ENCODE measurements at places on chromosomes 13 and 19.

- DNase-seq: no peak
These were observed 13.7 kb downstream of the CHAMP1 start for GRCh38 chr13:114328034-114328433.

DNA sequence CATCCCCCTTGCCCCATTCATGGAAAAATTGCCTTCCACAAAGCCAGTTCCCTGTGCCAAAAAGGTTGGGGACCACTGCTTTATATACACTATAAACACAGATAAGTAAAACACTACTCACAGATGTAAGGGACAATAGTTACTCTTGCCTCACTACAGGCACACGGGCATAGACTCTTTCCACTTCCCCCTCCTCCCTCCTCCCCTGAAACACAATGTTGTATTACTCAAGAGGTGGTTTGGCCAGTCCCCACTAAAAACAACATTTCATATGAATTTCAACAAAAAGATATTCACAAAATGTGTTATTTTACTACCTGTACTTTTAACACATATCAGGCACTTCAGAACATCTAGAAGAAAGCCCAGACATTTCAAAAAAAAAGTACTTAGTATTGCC is 45.1 kb downstream of the EPSTI1 start:
- no peak for DNase-seq

DNA sequence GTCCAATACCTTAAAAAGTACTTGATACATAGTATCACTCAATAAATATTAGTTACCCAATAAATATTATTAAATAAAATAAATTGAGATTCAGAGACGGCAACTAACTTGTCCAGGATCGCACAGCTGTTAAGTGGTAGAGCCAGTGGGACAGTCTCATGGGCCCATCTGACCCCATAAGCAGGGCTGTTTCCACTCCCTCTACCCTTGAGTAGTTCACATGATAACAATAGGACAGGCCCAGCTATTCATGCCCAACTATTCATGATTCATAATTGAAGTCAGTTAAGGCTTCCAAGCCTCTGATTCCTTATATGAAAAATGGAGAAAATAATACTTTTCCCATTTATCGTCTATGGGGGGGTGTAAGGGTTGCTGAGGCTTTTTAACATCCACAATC is 78.2 kb downstream of the C13orf42 start:
- DNase-seq: no peak

- no peak for DNase-seq
These were observed 310.0 kb upstream of the TSHZ3 start for GRCh38 chr19:31658993-31659896.

DNA sequence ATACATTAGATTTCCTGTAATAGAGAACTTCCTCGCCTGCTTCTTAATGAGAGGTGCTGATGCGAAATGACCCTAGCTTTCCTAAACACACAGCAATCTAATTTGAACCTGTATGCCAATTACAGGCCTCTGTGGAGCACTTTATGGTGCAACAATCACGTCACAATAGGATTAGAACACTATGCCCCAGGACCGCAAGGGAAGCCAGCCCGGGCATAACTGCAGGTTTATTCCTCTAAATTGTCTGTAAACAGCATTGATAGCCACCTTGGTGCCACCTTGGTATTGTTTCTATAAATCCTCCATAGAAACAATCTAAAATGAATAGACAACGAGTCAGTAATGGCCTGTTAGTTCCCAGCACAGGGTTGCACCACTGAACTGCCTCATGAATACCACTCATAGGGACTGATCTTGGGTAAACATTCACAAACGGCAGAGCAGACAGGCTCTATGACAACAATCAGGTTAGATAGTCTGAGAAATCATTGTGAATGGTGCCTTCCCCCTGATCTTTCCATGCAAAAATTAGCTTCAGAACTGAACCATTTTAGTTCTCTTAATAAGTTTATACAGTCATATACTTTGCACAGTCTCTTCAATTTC is 182.5 kb upstream of the OBI1 start:
- DNase-seq: no peak

DNA sequence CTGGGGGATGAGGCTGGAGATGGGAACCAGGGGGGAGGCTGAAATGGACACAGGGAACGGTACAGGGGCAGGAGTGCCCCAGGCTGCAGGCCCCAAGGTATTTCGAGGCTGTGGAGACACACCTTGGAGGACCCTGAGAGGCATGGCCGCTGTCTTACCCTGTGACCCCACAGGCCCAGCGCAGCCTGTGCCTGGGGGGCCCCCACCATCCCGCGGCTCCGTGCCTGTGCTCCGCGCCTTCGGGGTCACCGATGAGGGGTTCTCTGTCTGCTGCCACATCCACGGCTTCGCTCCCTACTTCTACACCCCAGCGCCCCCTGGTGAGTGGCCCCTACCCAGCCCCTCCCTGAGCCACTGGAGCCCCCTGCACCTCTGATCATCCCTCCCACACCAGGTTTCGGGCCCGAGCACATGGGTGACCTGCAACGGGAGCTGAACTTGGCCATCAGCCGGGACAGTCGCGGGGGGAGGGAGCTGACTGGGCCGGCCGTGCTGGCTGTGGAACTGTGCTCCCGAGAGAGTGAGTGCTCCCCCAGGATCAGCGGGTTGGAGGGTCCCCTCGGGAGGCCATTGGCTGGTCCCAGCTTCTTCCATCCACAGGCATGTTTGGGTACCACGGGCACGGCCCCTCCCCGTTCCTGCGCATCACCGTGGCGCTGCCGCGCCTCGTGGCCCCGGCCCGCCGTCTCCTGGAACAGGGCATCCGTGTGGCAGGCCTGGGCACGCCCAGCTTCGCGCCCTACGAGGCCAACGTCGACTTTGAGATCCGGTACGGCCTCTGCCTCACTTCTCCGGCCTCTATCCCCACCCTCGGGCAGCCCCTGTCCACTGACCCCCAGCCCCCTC is 16.9 kb upstream of the SPIB start:
- no peak for DNase-seq

DNA sequence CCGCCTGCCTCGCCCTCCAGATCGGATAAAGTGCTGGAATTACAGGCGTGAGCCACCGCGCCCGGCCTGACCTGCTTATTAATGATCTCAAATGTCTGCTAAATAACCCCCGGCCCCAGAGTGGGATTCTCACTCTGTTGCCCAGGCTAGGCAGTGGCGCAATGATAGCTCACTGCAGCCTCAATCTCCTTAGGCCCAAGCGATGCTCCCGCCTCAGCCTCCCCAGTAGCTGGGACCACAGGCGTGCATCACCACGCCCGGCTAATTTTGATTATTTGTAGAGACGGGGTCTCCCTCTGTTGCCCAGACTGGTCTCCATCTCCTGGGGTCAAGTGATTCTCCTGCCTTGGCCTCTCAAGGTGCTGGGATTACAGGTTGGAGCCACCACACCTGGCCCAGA is 626 bp upstream of the ATP5F1D start:
- DNase-seq: no peak

DNA sequence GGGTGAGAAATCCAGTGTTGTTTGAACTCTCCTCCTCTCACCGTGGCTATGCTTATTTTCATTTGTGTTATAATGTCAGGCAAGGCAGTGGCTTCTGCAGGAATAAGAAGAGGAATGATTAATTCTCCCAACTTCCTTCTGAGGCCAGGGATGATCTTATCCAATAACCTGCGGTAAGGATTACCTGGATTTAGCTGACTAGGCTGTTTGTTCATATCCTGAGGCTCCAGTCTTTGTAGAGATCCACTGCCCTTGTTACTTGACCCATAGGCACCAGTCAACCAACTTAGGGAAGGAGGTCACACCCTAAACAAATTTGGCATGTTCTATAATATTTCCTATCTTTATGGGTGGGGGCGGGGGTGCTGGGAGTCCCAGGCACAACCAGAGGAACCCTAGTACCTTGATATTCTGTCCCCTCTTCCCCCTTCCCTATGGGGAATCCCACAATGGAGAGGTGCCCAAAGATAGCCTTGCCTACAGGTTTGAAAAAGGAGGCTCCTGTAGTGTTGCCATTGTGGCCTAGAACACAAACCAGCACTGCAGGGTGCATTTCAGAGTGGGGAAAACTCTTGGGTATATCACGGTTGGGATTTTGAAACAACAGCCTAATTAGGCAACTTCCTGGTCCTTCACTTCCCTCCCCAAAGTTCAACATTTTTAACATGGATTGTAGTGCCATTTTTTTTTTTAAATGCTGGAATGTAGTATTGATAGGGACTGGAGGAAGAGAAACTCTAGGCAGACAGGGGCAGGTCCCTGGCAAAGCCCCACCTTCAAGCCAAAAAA is 977.5 kb upstream of the SPRY2 start:
- no peak for DNase-seq

DNA sequence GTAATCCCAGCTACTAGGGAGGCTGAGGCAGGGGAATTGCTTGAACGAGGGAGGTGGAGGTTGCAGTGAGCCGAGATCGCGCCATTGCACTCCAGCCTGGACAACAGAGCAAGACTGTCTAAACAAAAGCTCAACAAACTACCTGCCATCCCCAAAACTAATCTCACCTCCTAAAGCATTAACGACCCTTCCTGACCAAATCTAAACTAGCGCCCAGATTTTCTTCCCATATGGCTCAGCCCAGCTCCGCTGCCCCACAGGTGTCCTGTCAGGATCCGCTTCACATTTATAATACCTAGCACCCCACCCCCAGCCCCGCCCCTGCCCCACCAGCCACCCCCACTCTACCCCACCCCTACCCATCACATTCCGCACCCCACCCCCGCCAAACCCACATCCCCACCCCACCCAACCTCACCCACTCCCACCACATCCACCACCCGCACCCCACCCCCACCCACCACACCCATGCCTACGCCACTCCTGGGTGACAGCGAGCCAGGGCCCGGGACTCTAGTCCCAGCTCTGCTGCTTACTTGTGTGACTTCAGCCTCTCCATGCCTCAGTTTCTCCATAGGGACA is 599 bp downstream of the C19orf12 start:
- no peak for DNase-seq

DNA sequence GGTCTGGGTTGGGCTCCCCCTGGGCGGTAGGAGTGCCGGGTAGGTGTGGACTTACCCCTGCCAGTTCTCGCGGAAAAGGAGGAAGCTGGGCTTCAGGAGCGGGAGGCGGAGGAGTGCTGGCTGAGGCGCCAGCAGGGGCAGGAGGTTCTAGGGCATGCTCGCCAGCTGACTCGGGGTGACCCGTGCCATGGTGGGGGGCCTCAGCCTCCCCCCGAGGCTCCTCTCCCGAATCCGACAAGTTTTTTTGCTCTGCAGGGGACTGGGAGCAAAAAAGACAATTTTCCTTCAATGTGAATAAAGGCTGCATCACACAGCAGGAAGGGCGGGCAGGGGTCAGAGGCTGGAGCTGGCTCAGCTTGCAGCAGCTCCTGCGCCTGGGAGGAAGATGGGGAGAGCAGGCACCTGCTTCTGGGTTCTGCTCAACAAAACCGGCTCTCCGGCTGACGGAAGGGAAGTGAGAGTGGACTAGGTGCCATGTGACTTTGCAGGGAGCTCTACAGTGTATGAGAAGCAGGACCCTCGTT is 26.5 kb downstream of the RANBP3 start:
- DNase-seq: no peak

DNA sequence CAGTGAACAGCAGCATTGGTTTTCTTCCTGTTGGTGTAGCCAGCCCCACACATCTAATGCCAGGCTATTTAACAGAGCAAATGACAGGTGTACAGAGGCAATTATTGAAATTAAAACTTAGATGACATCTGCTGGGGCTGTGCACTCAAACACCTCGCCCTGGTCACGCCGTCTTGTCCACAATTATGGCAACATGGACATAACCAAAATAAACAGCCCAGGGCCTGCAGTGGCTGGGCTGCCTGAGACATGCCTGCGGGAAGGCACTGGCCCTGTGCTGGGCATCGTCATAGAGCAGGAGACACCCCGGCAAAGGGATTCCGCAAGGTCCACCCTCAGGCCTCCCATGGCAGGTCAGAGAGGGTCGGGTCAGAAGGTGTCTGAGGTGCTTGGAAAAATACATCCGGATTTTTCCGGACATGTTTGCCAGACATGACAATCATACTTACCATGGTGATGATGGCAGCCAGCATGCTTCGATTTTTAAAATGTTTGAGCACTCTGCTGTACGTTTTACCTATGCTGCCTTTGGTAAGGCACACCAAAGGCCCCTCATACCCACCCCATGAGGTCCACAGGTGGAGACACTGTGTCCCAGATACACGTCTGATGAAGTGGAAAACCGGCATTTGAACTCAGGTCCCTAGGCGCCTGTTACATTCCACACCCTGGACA is 47.8 kb downstream of the TSHZ3 start:
- DNase-seq: no peak

DNA sequence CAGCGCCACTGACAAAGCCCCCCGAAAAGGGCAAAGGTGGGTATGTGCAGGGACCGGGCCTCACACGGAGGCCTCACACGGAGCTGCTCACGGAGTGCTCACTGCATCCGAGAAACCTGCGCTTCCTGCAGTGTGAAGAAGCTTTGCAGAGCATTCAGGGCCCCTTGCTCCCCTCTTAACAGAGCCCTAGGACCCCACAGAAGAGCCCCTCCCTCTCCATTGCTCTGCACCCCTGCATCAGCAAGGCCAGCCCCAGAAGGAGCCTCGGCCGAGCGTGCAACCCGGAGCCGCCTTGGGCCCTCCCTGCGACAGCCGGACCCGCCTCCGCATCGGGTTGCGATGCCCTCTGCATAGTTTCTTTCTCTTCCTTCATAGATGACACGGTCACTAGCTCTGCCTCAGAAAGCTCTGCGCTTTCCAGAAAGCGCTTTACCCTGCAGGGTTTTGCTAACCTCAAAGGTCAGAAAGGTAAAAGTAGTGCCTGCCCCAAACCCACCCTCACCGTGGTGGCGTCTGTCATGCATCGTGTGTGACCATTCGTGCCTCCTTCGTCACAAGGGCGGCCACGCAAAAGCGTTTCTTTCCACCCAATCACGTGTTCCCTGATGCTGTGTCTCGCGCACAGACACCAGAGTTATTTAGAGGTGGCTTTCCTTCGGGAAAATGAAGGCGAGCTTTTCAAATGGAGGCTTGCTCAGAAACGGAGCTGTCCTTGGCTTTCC is 15.7 kb upstream of the F7 start:
- no peak for DNase-seq

GRCh38 chr13:44955406-44955805 is 33.9 kb downstream of the NUFIP1 start:
- DNase-seq: no peak

- DNase-seq: no peak
These were observed 32.6 kb upstream of the IGFL4 start for GRCh38 chr19:46073268-46073922.

DNA sequence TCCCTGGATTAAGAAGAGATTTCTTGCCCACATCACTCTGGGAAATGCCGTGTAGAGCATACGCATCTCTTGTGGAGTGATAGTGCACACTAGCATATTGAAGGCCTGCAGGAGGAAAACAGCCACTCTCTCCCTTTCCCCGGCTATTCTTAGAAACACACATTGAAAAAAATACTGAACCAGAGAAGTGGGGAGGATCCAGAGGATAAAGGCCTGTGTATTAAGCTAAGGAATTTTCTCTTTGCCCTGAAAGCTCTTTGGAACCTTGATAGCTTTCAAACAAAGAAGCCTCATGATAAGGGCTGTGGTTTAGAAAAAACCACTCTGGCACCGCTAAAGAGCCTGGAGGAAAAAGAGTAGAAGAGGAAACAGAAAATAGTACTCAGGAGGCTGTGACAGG is 386.1 kb upstream of the NBEA start:
- no peak for DNase-seq

GRCh38 chr19:4914736-4915501 is 5.6 kb downstream of the UHRF1 start:
- no peak for DNase-seq

All from GM04504 (cell line).